Activated naive CD4-positive, alpha-beta T cell treated with anti-CD3 and anti-CD28 coated beads for 36 hours (primary cell): ENCODE measurements at places on chromosomes 16 and 17. TPM values are rescaled to one million over a fixed set of nuclear protein-coding genes. Genes with fewer than 3 reads are reported as not detected.
A peak's percentile ranks its signal among the peaks of the same experiment; 100 is the strongest.

RASD1 gene
- total RNA-seq = 0.17 TPM

GRCh38 chr16:82736224-82736623 lies 109.5 kb downstream of the CDH13 start:
- no peaks in the 10 kb centered on the region for H3K4me1 ChIP-seq
- DNase-seq = no peak
- H3K36me3 ChIP-seq = no peaks in the 10 kb centered on the region
- H3K27ac ChIP-seq = no peak overlapping the region
- no peak overlapping the region for H3K4me3 ChIP-seq

ATP2C2 gene
- total RNA-seq = not detected

- H3K4me3 ChIP-seq = no peak overlapping the region
- no peak overlapping the region for H3K27ac ChIP-seq
- peaks cover 19% of the 10 kb centered on the region for H3K4me1 ChIP-seq
- no peaks in the 10 kb centered on the region for H3K36me3 ChIP-seq
Observed at GRCh38 chr17:79073706-79074088, 927 bp upstream of the ENGASE start.

DNA sequence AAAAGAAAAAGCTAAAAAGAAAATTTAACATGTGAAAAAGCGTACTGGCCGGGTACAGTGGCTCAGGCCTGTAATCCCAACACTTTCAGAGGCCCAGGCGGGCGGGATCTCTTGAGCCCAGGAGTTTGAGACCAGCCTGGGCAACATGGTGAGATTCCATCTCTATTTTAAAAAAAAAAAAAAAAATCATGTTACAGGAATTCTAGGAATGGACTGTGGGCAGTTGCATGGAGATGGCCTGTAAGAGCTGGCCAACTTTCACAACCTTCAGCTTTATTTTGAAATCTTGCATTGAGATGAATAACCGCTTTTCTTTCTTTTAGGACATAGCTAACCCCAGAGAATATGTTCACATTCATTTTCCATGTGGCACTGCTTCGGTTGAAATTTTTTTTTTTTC lies 8.2 kb upstream of the CIAO3 start:
- no peaks in the 10 kb centered on the region for H3K4me1 ChIP-seq
- no peak for DNase-seq
- no peaks in the 10 kb centered on the region for H3K36me3 ChIP-seq
- no peak overlapping the region for H3K27ac ChIP-seq
- no peaks in the 10 kb centered on the region for H3K27me3 ChIP-seq

KRTAP2-1 gene
- total RNA-seq = not detected

DNA sequence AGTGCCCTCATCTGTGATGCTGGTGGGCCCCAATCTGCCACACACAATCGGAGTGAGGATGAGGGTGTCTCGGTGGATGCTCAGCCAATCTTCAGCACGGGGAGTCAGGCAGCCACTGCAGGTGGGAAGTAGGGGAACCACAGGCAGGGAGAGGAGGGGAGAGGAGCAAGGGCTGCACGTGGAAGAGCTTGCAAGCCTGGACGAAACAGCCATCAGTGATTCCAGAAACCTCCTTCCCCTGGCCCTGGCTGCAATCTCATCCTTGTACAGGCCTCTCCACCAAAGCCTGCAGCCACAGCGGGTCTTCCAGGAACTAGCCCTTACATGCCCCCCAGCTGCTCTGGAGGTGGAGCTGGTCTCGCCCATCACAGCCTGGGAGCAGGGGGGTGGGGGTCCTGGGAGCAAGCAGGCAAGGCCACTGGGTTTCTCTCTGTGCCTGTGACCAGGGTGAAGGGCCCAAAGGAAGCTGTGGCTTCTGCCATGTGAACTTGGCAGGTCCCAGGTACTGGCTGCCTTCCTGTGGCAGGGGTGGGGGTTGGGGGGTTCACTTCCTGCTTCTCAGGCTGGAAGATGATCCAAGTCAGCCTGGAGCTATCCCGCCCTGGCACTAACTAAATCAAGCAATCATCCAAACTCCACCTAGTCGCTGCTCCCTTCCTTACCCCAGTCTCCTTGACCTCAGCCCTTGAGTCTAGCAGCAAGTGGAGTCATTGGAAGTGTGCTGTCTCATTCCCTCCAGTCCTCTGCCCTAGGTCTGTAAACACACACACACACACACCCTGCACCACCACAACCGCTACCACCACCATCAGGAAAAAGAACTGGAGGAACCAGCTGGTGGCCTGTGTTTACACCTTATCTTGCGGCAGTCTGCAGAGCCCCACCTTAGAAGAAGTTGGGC lies 29.4 kb upstream of the MLKL start:
- H3K27ac ChIP-seq = no peak overlapping the region
- no peak for DNase-seq
- H3K4me1 ChIP-seq = peaks cover 7% of the 10 kb centered on the region
- H3K36me3 ChIP-seq = no peaks in the 10 kb centered on the region
- no peak overlapping the region for H3K4me3 ChIP-seq
- H3K27me3 ChIP-seq = no peaks in the 10 kb centered on the region

GRCh38 chr16:89549007-89549700 lies 11.3 kb upstream of the RPL13 start:
- H3K4me3 ChIP-seq = no peak overlapping the region
- H3K27ac ChIP-seq = peak overlapping the region; percentile 44
- H3K27me3 ChIP-seq = no peaks in the 10 kb centered on the region
- DNase-seq = peak; percentile 25

DNA sequence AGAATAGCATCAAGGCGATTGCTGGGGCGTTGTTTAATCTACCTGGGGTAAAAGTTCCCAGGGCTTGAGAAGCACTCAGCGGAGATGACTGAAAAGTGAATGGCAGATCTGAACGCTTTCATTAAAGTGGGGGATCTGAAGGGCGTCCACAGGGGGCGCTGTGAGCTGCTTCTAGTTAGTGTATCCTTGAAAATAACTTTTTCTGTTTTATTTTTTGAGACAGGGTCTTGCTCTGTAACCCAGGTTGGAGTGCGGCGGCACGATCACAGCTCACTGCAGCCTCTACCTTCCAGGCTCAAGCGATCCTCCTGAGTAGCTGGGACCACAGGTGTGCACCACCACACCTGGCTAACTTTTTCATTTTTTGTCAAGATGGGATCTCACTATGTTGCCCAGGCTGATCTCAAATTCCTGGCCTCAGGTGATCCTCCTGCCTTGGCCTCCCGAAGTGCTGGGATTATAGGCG lies 360.4 kb downstream of the SEC14L1 start:
- H3K27ac ChIP-seq = no peak overlapping the region
- H3K36me3 ChIP-seq = peaks cover 21% of the 10 kb centered on the region
- H3K27me3 ChIP-seq = no peaks in the 10 kb centered on the region
- no peak overlapping the region for H3K4me3 ChIP-seq
- peak; percentile 48 for DNase-seq

- peaks cover 28% of the 10 kb centered on the region for H3K4me1 ChIP-seq
- peak overlapping the region; percentile 48 for H3K27ac ChIP-seq
- no peak for DNase-seq
- H3K36me3 ChIP-seq = no peaks in the 10 kb centered on the region
- H3K27me3 ChIP-seq = peaks cover 68% of the 10 kb centered on the region
Observed at GRCh38 chr17:36943250-36944191, 5.2 kb upstream of the AATF start.

SCN4A gene
- 0.47 TPM for total RNA-seq

- no peaks in the 10 kb centered on the region for H3K4me1 ChIP-seq
- no peak overlapping the region for H3K27ac ChIP-seq
- no peak for DNase-seq
- no peak overlapping the region for H3K4me3 ChIP-seq
- H3K36me3 ChIP-seq = no peaks in the 10 kb centered on the region
Observed at GRCh38 chr17:6392609-6393350, 42.1 kb downstream of the AIPL1 start.

- no peaks in the 10 kb centered on the region for H3K4me1 ChIP-seq
- no peak overlapping the region for H3K27ac ChIP-seq
- no peak for DNase-seq
- H3K36me3 ChIP-seq = no peaks in the 10 kb centered on the region
Observed at GRCh38 chr16:59400830-59401229, 666.7 kb upstream of the GOT2 start.

- no peaks in the 10 kb centered on the region for H3K27me3 ChIP-seq
- H3K4me1 ChIP-seq = peaks cover 10% of the 10 kb centered on the region
- H3K36me3 ChIP-seq = peaks cover 1% of the 10 kb centered on the region
Observed at GRCh38 chr16:10362077-10362863, 23.6 kb upstream of the ATF7IP2 start.

ZP2 gene
- total RNA-seq = not detected

GRCh38 chr17:82776454-82776853 lies 24.6 kb downstream of the TBCD start:
- H3K27ac ChIP-seq = no peak overlapping the region
- H3K27me3 ChIP-seq = no peaks in the 10 kb centered on the region
- H3K36me3 ChIP-seq = peaks cover 10% of the 10 kb centered on the region
- DNase-seq = no peak
- no peak overlapping the region for H3K4me3 ChIP-seq

CHAD gene
- not detected for total RNA-seq

DNA sequence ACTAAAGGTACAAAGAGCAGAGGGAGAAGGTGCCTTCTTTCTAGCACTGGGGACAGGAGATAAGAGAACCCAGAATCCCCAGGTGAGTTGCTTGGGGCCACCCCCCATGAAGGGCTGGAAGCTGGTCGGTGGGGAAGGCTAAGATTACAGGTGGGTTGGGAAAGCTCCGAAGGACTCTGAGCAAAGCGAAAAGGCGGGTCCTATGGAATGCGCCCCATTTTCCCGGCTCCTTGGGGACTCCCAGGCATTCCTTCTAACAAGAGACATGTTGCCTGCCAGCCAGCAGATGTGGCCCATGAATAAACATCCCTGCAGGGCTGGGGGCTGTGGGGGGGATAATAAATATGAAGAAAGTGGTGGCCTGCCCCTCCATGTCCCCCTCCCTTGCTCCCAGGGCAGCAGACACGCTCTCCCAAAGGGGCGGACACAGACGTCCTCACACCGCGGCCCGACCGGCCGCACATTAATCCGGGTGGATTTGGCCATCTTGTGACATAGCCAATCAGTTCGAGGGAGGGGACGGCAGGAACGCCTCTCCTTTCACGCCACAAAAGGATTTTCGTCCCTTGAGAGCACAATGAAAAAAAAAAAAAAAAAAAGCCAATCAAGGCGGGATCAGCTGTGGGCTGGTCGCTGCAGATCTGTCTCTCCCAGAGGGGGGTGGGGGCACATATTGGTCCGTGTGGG lies 98.5 kb downstream of the SOX9 start:
- H3K4me1 ChIP-seq = no peaks in the 10 kb centered on the region
- H3K27me3 ChIP-seq = peaks cover 32% of the 10 kb centered on the region
- no peak for DNase-seq
- H3K27ac ChIP-seq = no peak overlapping the region

CIAO2B gene
- total RNA-seq = 169 TPM

DNA sequence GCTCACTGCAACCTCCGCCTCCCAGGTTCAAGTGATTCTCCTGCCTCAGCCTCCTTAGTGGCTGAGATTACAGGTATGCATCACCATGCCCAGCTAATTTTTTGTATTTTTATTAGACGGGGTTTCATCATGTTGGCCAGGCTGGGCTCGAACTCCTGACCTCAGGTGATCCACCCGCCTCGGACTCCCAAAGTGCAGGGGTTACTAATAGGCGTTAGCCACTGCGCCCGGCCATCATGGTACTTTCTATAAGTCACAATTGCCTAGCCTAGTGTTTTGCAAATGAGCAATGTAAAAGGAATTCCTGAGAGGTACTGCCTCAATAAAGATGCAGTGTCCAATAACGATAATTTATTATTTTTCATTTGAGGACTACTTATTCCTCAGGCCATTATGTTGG lies 13.9 kb upstream of the PSMC3IP start:
- H3K4me1 ChIP-seq = no peaks in the 10 kb centered on the region
- no peak for DNase-seq
- H3K27ac ChIP-seq = no peak overlapping the region
- no peak overlapping the region for H3K4me3 ChIP-seq
- H3K27me3 ChIP-seq = no peaks in the 10 kb centered on the region

GRCh38 chr17:45001310-45001709 lies 33.2 kb upstream of the C1QL1 start:
- no peak for DNase-seq
- no peaks in the 10 kb centered on the region for H3K4me1 ChIP-seq
- H3K36me3 ChIP-seq = no peaks in the 10 kb centered on the region

DNA sequence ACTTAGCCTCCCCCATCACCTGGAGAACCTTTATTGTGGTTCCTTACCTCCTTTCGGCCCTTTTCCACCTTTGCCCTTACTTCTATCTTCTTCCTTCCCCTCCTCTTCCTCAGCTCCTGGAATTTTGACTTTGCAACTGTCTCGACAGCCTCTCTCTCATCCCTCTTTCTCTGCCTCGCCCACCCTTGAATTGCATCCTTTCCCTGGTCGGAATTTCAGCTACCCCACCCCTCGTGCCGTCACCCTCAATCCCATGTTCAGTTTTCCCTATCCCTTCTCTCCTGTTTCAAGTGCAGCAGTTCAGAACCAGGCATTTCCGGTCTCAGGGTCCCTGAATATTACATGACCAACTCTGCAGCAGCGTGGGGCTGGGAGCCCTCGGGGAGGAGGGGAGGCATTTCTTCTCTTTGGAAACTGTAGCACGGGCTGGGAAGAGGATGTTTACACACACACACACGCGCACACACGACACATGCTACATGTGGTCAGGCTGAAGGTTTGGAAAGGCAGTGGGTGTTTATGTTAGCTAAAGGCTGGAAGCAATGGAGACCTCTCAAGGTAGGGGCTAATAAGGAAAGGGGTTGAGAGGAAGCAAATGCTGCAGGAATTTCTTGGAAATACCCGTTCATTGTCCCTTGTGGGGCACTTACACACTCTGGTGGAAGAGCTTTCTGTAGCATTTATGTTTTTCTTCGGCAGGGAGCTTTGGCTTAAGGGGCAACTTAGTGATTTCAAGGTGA lies 971 bp downstream of the MINK1 start:
- peak overlapping the region; percentile 84 for H3K4me3 ChIP-seq
- no peaks in the 10 kb centered on the region for H3K27me3 ChIP-seq
- H3K4me1 ChIP-seq = peaks cover 29% of the 10 kb centered on the region
- peak; percentile 14 for DNase-seq
- H3K36me3 ChIP-seq = no peaks in the 10 kb centered on the region

GRCh38 chr17:8494506-8495111 lies 58.9 kb downstream of the NDEL1 start:
- H3K27ac ChIP-seq = no peak overlapping the region
- no peaks in the 10 kb centered on the region for H3K4me1 ChIP-seq
- no peak overlapping the region for H3K4me3 ChIP-seq
- no peak for DNase-seq
- no peaks in the 10 kb centered on the region for H3K27me3 ChIP-seq

DNA sequence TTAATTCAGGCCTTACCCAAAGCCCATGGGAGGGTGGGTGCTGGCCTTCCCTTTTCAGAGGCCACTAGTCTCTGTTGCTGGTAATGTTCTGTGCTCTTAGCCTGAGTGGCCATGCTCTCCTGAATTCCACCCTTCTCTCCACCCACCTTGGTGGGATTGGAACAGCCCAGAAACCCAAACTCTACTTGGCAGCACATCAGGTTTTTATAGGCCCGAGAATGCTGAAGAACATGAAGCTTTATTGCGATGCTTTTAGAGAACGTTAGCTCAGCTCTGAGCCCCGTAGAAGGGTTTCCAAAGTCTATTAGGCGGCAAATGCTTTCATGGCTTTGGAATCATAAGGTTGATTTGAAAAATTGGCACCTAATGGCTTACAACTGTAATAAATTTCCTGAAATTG lies 209.3 kb downstream of the MSI2 start:
- H3K27me3 ChIP-seq = no peaks in the 10 kb centered on the region
- no peak overlapping the region for H3K4me3 ChIP-seq
- no peak overlapping the region for H3K27ac ChIP-seq
- DNase-seq = no peak
- peaks cover 4% of the 10 kb centered on the region for H3K36me3 ChIP-seq
- H3K4me1 ChIP-seq = peaks cover 52% of the 10 kb centered on the region

- no peaks in the 10 kb centered on the region for H3K36me3 ChIP-seq
- H3K4me3 ChIP-seq = no peak overlapping the region
- peaks cover 13% of the 10 kb centered on the region for H3K4me1 ChIP-seq
- H3K27ac ChIP-seq = no peak overlapping the region
- no peak for DNase-seq
Observed at GRCh38 chr16:29901607-29901945, 1.3 kb downstream of the ASPHD1 start.
